Stimulated activated naive CD8-positive, alpha-beta T cell treated with anti-CD3 and anti-CD28 coated beads, Interleukin-15, amount 100 ng/mL, for 72 hours (primary cell): ENCODE measurements at places on chromosomes 5 and 9.

DNA sequence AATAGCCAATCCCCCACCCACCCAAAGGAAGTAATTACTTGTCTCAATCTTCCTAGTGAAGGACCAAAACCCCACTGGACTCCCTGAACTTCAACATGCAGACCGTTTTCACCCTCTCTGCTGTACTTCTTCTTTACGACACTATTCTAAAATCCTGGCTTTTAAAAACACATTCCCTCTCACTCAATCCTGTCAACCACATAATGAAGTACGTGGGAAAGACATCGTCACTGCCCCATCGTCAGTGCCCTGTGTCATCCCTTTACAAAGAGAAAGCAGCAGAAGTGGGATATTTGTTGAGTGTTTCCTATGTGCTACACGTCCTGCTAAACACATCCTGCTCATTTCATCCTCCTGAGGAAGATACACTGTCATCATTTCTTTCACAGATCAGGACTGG lies 54.2 kb downstream of the MAPKAP1 start:
- DNase-seq: no peak

- DNase-seq: peak; percentile 84
These were observed 809 bp downstream of the HNRNPAB start for GRCh38 chr5:178204935-178205748.

DNA sequence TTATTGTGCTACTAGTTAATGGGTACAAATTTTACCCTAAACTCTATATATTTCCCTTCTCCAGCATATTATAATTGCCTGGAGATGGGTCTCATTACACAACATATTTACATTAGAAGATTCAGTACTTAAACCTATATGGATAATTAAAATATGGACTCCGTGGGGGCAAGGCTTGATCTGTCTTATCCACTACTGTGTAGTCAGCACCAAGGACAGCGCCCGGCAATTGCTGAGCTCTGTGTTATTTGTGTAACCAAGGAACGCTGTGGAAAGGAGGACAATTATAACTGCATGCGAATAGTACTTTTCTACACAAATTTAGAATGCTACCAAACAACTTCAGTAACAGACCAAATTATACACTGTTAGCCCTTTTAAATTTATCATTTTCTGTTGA lies 77.7 kb downstream of the DNAH5 start:
- DNase-seq: no peak

DNA sequence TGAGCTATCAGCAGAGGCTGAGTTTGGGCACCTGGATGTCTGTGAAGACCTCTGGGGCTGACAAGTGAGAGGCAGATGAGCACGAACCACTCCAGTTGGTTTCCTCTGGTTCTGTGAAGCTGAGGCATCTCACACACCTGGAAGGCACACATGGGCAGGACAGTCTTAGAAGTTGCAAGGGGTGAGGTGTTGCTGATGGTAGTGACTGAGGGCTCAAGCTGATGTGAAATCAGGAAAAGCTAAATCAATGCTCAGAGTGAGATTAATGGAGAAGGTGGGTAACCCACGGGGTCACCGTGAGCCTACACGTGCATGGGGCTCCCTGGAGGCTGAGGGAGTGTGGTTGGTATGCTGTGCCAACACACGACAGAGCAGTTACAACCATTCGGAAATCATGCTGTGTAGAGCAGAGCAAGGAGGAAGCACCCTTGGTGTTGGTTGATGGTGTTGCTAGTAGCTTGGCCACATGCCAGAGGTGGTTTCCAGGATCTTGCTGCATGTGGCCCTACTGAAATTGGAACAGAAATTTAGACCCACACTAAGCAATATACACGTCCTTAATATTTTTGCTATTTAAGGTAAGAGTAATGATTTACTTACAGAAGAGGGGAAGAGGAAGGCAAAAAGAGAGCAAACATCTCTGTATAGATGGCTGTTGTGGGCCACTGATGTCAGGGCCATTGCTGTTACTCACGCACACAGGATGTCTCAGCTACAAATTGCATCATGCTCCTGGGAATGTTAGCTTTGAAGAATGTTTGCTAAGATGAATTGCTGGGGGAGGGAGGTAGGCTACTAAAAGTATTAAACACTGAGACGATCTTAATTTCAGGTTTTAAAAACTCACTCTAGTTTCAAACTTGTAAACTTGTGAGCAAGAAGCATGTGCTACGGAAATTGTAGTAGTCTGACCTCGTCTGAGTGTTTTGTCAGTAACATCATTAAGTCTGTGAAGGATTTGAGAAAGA lies 170.5 kb downstream of the ARHGEF28 start:
- DNase-seq: peak; percentile 39

DNA sequence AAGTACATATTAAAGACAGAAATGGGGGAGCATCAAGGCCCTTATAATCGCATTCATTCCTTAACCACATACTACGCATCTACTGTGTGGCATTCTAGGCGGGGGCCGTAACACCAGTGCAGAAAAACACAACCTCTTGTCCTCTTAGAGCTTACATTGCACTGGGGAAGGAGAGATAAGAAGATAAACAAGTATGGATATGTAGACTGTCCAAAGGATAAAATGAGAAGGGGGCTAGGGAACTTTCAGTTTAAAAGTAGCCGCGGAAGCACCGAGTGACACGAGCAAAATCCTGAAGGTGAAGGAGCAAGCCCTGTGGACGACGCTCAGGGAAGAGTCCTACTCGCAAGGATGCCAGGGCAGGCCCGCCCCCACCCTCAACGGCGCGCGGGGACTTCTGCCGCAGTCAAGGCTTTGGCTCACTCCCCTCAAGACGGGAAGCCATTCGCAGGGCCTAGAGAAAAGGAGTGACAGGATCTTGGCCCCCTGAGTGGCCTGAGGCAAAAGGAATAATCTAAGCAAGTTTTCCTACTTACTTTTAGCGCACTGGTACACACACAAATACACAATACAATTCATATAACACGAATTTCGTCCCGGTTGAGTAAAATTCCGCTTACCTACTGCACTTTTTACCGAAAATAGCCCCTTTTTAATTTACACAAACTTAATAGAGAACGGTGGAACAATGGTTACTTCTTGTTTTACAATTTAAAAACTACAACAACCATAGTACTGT lies 1.3 kb upstream of the NIPBL start:
- peak; percentile 46 for DNase-seq

DNA sequence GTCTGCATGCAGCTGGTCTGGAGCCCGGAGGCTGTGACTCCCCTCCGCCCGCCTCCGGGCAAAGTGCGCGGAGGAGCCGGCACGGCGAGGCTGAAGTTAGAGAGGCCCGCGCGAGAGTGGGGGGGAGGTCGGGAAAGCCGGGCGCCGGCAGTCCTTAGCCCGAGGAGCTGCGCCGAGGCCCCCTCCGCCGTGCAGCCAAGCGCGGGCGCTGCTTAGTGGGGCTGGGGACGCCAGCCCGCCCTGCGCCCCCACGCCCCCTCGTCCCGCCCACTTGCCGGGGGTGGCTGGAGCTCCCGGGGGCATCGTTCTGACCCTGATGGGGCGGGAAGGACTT lies 403 bp downstream of the NINJ1 start:
- peak; percentile 63 for DNase-seq

DNA sequence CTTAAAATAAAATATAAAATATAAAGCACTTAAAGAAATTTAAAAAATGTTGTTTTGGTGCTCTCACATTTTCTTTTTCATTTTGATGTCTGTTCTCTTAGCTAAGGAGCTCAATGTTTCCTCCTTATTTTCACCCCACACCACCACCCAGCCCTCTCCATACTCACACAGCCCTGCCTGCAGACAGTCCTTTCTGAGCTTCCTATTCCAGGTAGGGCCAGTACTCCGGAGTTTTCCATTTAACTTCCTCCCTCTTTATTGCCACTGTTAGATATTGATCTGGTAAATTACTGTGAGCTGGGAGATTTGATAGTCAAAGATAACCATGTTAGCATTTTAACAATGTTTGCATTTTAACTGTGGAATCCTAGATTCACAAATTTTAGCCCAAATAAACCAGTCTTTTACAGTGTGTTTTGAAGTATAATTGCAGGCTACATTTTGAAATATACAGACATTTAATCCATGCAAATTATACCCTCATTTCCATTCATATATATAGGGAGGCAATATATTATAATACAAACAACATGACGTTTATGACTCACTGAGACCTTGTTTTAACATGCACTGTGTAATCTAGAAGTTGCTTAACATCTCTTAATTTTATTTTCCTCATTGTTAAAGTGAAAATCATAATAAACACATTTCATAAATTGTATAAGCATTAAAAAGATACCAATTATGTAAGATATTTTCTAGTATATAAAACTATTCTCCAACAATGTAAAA lies 927.1 kb downstream of the NR2F1-AS1 start:
- no peak for DNase-seq

DNA sequence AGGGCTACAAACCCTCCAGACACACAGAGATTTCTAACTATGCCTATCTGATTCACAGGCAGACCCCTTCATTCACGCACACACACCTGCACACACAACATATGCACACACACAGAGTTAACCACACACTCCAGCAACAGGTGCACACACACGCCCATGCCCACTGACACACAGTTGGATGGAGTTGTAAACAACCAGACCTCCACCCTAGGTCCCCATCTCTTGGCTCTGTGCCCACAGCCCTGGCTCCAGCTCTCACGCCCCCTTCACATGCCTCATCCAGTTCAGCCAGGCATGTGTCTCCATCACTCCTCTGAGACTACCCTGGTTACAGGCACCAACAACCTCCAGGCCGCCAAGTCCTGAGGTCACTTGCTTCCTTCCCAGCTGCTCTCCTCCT lies 61.1 kb downstream of the PSD2 start:
- DNase-seq: no peak

DNA sequence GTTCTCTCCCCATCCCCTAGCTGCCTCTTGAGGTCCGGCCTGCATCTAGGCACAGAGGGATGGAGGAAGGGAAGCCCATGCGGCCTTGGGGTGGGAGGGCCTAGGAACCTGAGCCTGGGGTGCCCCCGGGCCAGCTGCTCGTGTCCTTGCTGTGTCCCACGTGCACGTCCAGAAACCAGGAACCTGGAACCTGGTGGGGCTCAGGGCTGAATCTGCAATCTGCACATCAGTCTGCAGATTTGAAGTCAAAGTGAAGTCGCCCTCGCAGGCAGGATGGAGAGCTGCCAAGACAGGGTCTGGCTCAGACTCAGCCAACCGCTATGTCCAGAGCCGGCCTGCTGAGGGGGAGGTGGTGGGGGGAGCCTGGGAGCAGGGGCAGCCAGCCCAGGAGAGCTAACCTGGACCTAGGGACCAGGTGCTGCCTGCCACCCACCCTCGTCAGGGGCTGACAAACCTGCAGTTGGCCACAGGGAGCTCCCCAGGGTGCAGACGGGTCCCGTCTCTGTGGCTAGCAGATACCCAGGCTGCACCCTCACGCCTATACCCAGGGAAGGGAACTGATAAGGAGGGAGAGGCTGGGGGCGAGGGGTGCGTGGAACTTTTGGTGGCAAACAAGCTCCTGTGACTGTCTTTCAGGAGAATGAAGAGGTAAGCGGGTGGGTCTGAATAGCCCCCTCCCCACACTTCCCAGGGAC lies 103.5 kb upstream of the SIMC1 start:
- DNase-seq: no peak

GRCh38 chr5:139708877-139709581 lies 60.9 kb downstream of the CXXC5 start:
- no peak for DNase-seq

- DNase-seq: no peak
These were observed 106.3 kb downstream of the C9orf152 start for GRCh38 chr9:110101531-110102161.

GRCh38 chr9:13377171-13377925 lies 97.9 kb upstream of the MPDZ start:
- DNase-seq: no peak

GRCh38 chr9:109014608-109015280 lies 1.4 kb upstream of the CTNNAL1 start:
- DNase-seq: no peak

DNA sequence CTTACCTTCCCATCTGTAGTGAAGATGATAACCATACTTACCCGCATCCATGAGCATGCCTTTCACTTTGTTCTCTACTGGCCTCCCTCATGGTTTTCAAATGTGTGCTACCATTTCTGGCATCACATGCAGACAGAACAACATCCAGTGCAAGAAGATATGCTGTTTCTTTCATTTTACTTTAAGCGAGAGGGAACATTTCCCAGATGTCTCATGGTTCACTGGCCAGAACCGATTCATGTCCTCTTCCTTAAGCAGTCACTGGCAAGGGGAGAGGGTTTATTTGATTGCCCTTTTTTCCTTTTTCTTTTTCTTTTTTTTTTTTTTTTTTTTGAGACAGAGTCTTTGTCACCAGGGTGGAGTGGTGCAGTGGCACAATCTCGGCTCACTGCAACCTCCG lies 37.7 kb downstream of the ARRDC3 start:
- DNase-seq: no peak

GRCh38 chr9:755454-756381 lies 85.8 kb upstream of the DMRT1 start:
- DNase-seq: peak; percentile 30

GRCh38 chr5:150540615-150541396 lies 32.9 kb downstream of the NDST1 start:
- no peak for DNase-seq

DNA sequence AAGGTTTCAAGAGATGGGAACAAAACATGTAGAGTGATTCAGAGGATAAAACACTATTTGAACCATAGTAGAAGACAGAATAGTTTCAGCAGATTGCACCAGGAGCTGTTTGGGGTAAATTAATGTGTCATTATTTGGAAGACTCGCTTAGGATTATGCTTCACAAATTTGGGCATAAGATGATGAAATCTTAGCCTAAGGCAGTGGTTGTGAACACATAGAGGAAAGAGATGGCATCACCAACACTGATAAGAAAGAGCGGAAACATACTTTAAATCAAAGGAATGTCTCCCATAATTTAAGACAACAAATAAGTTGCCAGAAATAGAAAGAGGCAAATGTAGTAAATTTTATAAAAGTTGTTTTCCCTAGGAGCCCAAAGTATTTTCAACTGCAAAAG lies 66.1 kb upstream of the TBCA start:
- DNase-seq: no peak

GRCh38 chr5:40386289-40386688 lies 293.4 kb upstream of the PTGER4 start:
- DNase-seq: no peak

DNA sequence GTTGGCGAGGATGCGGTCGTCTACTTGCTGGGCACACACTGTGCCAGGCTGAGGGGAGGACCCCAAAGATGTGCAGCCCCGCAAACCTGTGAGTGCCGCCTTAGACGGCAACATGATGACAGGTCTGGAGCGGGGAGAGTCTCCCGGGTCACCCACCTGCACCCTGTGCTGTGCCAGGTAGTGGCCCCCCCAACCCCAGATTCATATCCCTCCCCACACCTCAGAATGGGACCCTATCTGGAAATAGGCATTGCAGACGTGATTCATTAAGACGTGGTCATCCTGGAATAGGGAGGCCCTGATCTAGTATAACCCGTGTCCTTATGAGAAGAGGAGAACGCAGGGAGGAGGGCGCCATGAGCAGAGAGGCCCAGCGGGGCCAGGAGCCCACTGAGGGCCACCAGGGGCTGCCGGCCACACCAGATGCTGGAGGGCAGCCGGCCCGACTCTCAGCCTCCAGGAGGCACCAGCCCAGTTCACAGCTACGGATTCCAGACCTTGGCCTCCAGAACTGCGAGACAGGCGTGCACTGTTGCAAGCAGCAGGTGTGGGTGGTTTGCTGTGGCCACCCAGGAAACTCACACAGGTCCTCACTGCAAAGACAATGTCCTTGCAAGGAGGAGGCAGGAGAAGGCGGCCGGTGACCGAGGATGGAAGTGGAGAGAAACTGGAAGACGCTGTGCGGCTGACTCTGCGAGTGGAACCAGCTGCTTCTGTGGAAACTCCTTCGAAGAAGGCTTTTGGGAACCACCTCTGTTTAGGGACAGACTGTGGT lies 131.9 kb upstream of the LPCAT1 start:
- no peak for DNase-seq

GRCh38 chr5:119323601-119324000 lies 32.2 kb upstream of the TNFAIP8 start:
- no peak for DNase-seq

GRCh38 chr9:95874989-95875304 lies 544 bp upstream of the ERCC6L2 start:
- DNase-seq: peak; percentile 57
